ENCODE measurements at places on chromosomes 2 and 18.

DNA sequence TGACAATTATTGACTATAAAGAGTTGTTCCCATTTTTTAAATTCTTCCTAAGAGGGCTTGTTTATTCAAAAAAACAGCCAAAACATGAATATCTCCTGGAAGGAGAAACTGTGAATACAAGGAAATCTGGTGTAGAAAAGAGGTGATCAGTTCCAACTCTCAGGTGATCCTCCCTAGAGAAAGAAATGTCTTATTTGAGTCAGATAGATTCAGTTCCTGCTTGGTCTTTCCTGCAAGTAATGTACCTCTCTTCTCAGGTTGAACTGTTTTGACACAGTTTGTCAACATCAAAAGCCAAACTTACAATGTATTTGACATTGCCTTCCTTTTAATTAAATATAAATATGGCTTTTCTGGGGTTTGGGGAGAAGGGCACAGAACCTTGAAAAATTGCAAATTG, 567.4 kb downstream of the ARHGAP15 start:
- no peak for DNase-seq

DNA sequence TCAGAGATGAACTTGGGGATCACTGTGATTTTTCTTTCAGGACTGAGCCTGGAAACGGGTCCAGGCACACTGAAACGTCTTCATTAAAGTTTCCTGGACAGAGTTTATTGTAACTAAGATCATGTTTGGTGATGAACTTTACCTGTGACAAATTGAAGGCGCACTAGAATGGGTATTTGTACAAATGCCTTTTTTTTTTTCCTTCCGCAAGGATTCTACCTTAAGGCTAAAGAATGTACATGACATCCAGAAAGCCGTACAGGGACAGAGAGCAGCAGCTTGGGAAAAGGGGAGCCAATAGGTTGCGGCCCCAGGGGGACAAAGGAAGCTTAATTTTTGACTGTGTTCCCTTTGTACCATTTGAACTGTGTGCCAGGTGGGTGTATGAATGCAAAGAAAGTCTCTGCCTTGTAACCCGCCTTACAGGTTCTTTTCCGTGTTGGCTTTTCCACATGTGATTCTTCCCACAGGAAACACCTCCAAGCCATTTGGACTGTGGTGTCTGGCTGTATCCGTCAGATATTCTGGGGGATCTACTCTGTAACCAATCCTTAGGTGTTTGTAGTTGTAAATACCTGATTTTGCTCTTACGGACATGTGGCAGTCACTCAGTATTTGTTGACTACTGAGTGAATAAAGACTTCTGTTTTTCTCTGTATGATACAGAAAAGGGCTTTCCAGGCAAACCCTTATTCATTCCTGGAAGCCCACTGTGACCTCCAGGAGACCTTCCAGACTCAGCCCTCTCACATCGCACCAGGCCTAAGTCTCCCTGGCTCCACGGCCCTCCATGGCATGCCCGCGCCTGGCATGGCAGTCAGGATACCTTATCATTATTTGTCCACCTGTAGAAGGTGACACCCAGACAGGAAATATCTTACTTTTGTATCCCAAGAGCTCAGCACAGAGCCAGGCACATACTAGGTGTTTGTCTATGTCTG, 1.1 kb downstream of the LRRFIP1 start:
- no peak for DNase-seq

GRCh38 chr18:56173542-56174220, 464.7 kb downstream of the TXNL1 start:
- DNase-seq = no peak

DNA sequence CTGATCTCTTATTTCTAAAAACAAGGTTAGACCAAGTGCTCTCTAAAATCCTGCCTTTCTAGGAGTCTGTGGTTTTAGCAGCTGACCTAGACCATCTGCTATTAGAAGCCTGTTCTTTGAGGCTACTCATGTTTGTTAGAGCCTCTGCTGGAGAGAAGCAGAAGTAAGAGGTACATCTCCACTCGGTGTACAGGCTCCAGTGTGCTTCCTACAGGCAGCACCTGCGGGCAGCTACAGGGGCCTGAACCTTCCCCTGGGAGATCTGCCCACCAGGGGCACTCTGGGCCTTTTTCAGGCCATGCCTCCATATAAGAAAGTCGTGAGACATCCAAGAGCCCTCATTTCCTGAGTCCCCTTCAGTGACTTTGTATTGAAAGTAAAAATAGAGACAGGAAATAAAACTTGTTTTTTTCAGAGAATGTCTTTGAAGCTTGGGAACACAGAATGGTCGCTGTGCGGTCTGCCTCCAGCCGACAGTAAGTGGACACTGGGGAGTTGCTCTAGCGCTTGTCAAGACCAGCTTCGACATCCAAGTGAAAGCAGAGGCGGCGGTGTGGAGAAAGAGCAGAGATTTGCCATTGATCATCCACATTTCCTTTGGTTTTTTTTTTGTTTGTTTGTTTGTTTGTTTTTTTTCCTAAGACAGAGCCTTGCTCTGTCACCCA, 31.7 kb downstream of the ONECUT2 start:
- no peak for DNase-seq

GRCh38 chr18:73670039-73670438, 477.6 kb downstream of the FBXO15 start:
- no peak for DNase-seq

DNA sequence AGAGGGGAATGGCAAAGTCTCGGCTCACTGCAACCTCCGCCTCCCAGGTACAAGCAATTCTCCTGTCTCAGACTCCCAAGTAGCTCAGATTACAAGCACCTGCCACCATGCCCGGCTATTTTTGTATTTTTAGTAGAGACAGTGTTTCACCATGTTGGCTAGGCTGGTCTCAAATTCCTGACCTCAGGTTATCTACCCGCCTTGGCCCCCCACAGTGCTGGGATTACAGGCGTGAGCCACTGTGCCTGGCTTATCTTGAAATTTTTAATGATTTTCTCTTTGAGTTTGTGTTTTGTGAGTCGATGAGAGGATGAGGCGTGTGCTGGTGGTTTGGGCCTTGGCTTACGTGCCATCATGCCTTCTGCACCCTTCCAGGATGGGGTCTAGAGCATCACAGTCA, 101.3 kb upstream of the ST3GAL5 start:
- no peak for DNase-seq

- no peak for DNase-seq
These were observed 7.8 kb downstream of the FRZB start for GRCh38 chr2:182858671-182859070.

- DNase-seq = no peak
These were observed 369 bp downstream of the CDK5R2 start for GRCh38 chr2:218959761-218960308.

GRCh38 chr2:43361286-43361685, 134.9 kb upstream of the ZFP36L2 start:
- no peak for DNase-seq
